ENCODE measurements at places on chromosomes 7 and 10.

DNA sequence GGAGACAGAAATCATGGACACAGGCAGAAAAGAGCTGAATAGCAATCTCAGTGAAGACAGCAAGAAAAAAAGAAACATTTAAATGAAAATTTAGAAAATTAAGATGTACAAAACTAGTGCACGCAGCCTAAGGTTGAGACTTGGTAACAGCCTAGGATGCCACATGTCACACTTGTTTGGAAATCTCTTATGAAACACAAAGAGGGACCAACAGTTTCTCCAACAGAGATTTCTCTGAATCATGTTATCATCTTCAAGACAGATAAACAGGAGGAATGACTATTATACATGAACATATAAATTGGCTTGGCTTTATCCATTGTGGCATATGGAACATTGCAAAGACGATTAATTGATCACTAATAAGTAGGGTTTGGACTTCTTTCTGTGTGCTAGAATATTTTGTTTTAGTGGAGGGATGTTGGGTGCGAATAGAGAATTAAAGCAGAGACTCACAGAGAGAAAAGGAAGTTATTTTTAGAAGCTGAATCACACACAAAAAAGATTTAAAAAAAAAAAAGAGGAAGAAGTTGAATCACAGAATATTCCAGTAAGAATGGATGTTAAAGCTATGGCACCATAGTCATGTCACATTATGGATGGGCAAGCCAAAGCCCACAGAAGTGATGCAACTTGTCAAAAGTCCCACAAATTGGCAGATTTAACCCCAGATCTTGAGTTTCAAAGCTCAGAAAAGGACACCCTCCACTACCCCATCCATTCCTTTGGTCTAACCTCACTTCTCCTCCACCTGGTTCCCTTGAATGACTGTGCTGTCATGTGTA lies 91.6 kb downstream of the MYOF start:
- no peak for DNase-seq

- no peak for DNase-seq
Observed at GRCh38 chr10:113644185-113645120, 19.4 kb downstream of the NRAP start.

- no peak for DNase-seq
Observed at GRCh38 chr10:64091897-64092296, 570.7 kb downstream of the REEP3 start.

GRCh38 chr7:33459340-33459751 lies 330.0 kb downstream of the BBS9 start:
- no peak for DNase-seq

DNA sequence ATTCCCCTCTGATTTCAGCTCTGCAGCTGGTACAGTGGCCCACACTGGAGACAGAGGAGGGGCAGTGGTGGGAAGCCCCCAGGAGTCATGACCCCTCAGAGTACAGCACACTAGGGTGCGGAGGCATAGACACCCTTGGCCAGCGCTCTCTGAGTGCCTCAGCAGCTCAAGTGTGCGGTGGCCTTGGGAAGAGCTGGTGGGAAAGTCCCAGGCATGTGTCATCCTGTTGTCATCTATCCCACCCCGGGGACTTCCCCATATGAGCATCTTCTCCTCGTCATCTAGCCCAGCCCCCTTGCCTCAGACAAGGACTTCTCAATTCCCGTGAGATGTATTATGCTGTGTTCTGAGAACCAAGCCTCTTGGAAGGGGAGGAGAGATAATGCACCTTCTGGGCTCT lies 15.6 kb upstream of the PPIF start:
- no peak for DNase-seq

DNA sequence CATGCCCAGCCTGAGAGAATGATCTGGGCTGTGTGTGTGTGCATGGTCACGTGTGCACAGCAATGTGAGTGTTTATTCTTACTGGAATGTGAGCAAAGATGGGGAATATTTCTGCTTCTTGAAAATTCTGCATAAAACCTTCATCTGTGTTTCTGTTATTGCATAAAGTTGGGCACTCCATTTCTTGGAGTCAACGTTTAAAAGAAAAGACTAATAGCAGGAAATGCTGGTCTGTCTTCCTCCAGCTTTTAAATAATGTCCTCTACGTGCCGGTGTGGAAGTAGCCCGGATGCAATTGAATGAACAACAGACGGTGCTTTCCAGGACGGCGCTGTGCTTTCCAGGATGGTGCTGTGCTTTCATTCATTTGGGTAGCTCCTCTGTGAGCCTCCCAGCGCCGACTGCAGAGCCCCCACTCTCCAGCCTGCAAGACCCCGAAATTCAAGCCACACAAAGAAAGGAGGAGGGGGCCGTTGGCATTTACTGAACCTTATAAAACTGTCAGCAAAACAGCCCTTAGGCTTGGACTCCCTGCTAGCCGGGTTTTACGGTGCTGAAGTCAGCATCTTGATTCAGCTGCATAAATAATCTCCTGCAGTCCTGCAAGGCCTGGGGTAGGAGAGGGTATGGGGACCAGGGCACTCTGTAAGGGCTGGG lies 158.2 kb upstream of the PRKCQ start:
- no peak for DNase-seq

GRCh38 chr10:48555310-48556042 lies 49.4 kb downstream of the ARHGAP22 start:
- DNase-seq, result no peak

DNA sequence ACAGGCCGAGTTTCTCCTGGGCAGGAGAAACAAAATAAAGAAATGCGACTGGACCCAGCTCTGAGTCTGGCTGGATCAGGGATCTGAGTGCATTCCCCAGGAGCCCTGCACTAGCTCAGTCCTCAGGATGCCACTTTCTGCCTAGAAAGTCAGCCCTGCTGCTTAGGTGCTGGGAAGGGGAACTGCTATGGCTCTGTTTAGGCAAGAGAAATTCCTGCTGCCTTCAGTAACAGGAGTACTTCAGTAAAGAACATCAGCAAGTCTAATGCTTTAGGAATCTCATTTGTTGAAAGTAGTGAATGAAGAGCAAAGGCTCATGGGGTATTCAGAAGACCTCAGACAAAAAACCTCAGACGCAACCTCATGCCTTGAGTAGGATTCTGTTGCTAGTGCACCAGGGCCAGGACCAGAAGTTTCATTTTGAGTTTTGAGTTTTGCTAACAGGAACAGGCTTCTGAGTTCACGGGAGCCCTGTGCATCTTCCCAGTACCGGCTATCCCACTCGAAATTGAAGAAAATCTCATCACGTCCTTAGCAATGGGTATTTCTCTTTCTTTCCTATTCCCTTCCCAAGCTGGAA lies 170.8 kb upstream of the CDCA7L start:
- DNase-seq, result no peak

GRCh38 chr10:76284351-76284750 lies 852.9 kb downstream of the LRMDA start:
- no peak for DNase-seq

GRCh38 chr10:107732045-107732444 lies 567.5 kb upstream of the SORCS1 start:
- DNase-seq, result no peak

GRCh38 chr7:47453093-47454061 lies 128.5 kb downstream of the TNS3 start:
- DNase-seq, result no peak

GRCh38 chr7:138195151-138195571 lies 118.9 kb downstream of the AKR1D1 start:
- DNase-seq, result no peak

GRCh38 chr7:27202018-27202861 lies 2.3 kb upstream of the HOXA13 start:
- DNase-seq, result no peak

DNA sequence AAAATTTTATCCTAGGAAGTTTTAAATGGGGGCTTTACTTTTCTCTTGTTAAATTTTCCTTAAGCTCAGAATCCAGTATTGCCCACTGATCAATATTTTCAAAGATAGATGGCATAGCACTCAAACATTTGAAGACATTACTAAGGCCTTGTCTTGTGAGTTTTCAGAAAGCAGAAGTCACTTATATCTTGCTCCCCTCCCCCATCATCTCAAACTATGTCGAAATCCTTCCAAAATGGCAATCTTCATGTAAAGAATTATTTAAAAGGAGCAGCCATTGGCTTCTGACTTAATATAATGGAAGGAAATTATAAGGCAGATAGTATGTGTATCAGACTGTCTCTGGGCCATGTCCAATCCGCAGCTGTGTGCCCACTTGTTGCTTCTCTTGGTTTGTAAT lies 553.5 kb upstream of the C7orf33 start:
- no peak for DNase-seq

DNA sequence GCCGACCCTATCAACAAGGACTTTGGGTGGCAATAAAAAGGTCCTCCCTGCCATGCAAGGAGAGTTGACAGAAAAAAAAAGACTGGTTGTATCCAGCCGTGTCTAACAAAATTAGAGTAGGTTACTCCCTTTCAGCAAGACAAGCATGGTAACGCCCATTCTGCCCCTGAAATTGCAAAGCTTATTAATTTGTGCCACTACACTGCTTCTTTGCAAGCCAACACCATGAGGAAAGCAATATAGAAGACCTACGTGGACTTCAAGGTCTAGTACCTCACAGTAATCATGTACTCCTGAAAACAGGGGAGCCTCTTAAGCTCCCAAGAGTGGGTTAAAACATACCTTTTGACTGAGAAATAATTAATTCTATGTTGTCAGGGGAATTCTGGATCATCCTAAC lies 90.3 kb downstream of the FRMPD2 start:
- DNase-seq, result no peak

GRCh38 chr10:63250032-63250431 lies 116.9 kb downstream of the NRBF2 start:
- no peak for DNase-seq

DNA sequence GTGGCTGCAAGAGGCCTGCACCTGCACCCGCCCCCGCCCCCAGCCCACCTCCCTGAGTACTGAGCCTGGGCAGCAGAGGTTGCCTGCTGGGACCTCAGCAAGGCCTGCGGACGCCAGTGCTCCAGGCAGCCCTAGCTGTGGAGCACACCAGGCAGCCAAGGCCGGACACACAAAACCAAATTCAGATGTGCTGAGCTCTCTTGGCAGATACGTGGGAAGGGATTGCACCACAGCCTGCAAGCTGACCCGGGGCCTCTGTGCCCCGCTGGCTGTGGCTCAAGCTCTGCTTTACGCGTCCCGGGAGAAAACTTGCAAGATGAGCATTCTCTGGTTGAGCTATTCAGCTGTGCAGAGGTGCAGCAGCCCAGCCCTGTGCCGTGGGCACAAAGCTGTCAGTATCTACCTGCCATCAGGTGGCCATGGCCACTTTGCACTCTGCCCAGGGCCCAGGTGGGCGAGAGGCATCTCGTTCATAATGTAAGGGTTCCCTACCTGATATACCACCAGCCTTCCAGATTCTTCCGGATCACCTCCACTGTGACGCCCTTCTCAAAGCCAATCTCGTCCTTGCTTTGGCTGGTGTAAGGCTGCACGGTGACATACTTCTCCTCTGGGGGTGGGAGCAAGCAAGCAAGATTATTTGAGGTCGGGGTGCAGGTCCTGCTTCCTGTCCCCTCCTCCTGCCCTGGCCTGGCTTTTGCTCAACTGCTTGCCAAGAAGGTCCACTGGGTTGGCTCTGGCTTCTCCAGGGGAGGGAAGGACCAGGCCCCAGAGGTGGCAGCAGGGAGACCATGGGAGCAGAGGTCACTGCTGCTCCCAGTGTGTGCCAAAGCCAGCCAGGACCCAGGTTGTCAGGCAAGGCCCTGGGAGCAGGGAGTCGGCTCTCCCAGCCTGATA lies 123.4 kb downstream of the NEURL1 start:
- DNase-seq, result no peak

- DNase-seq, result no peak
Observed at GRCh38 chr10:42475168-42476098, 162.9 kb downstream of the ZNF33B start.

- no peak for DNase-seq
Observed at GRCh38 chr10:117266812-117267211, 25.9 kb downstream of the SLC18A2 start.

DNA sequence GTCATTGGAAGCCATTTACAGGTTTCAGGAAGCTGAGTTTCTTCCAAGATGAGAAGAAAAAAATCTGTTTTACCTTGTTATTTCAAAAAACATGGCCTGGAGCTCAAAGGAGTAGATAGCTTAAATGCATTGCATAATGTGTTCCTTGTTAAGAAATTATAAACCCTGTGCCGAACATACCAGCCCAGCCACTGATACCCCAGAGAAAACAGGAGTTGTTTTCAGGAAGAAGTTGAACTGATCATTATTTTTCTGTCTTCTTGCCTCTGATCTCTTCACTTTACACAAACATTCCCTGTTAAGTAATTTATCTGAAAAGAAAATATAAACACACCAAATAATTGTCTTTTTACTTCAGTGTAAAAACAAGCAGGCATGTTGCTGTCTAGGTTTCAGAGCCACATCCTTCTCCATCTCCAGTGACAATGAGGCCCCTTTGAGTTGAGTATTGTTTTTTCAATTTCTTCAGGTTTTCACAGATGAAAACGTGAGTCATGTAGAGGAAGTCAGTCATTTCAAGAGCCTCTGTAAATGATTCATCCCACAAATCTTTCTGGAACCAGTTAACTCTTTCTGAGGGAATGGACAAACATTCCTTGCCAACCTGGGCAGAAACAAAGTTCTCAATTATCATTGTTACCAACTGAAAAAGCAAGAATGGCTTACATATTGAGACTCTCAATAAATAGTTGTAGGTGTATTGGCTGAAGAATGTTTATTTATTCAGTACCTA lies 244.2 kb downstream of the IPMK start:
- no peak for DNase-seq

- DNase-seq, result no peak
Observed at GRCh38 chr10:62380016-62380415, 5.8 kb downstream of the ZNF365 start.

- DNase-seq, result no peak
Observed at GRCh38 chr10:122281751-122282150, 10.7 kb downstream of the BTBD16 start.

GRCh38 chr7:121080257-121080912 lies 91.9 kb downstream of the CPED1 start:
- DNase-seq, result no peak

- peak; percentile 22 for DNase-seq
Observed at GRCh38 chr7:45484094-45484493, 90.1 kb upstream of the ADCY1 start.

- DNase-seq, result no peak
Observed at GRCh38 chr10:68828833-68829232, 1.5 kb downstream of the STOX1 start.

GRCh38 chr10:121078672-121079102 lies 227.5 kb downstream of the WDR11 start:
- no peak for DNase-seq

DNA sequence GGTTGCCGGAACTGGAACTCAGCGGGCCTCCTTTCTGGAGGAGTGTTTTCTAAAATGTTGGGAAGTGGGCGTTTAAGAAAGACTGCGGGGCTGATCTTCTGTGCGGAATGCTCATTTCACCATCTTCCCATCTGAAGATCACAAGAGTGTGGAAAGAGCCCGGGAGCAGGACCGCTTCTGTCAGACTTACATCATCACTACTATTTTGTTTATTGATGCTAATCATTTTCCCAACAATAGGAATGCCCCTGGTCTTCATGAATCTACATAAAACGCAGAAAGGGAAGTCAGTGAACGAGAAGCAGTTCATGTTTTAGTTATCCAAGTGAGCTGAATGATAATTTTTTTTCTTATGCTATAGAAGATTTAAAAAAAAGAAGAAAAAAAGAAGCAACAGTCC lies 447.8 kb upstream of the MKI67 start:
- DNase-seq, result no peak
